NCI-H1105 (cell line): ENCODE measurements at places on chromosomes 16 and 17.

DNA sequence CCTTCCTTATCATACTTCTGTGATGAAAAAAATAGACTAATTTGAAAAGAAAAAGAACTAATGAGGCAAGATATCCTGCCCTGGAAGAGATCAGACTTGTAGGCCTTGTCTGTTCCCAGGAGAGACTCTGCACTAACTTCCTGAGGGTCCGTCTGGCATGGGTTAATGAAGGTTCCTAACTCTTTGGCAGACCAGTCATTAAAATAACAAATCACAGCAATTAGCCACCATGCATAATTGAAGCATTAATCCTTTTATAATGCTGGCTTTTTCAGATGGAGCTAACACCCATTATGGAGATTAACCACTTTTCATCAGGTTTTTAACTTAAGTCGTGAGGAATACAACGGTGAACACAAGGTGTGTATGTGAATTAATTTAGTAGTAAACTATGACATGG is 10.4 kb upstream of the KRT10 start:
- no peak for DNase-seq

DNA sequence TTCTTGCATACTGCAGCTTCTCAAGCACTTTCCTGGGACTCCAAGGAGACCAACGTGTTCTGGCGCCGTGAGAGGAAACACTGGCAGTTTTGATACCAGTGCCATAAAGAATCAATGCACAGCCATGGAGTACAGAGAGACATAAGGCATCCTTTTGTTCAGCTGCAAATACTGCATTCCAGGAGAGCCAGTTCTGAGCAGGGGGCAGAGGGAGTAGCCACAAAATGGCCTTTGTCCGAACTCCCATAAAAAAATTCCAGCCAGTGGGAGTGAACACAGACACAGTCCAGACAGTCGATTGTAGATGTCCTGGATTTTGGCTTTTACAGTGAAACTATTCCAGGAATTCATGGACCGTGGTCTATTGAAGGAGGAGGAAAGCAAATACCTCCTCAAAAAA is 36.2 kb upstream of the TEKT3 start:
- DNase-seq = no peak

- no peak for DNase-seq
Measured at GRCh38 chr17:14381606-14382005, 80.7 kb downstream of the HS3ST3B1 start.

DNA sequence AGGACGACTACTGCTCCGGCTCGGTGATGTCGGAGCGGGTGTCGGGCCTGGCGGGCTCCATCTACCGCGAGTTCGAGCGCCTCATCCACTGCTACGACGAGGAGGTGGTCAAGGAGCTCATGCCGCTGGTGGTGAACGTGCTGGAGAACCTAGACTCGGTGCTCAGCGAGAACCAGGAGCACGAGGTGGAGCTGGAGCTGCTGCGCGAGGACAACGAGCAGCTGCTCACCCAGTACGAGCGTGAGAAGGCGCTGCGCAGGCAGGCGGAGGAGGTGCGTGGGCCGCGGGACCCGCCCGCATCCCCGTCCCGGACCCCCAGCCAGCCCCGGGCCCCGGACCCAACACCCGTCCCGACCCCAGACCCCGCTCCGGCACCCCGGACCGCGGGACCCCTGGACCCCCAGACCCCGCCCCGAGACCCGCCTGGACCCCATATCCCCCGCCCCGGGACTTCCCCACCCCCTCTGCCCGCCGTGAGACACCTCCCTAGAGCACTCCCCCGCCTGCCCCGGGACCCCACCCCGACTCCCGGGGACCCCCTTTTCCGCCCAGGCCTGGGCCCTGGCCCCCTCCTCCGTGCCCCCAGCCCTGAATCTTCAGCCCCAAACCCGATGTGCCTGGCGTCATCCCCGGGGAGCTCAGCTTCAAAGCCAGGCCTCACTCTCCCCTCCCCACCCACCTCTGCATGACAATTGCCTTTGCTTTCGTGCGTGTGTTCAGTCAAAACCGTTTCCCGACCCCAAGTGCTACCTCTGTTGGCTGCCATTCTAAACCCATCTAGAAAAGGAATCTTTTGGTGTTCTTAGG is 594 bp downstream of the MAPK8IP3 start:
- no peak for DNase-seq

DNA sequence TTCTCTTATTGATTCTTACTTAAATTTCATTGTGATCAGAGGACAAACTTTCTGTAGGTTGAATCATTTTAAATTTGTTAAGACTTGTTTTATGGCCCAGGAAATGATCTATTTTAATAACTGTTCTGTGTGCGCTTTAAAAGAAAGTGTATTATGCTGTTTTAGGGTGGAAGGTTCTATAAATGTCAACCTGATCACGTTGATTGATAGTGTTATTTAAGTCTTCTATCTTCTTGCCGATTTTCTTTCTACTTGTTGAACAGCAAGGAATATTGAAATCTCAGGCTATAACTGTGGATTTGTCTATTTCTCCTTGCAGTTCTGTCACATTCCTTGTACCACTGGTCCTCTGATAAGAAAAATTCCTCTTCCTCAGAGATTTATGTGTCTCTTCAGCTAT is 112.7 kb downstream of the TANC2 start:
- no peak for DNase-seq

GRCh38 chr17:80265205-80266068 is 4.8 kb downstream of the RNF213 start:
- no peak for DNase-seq

GRCh38 chr16:62201911-62202310 is 165.7 kb upstream of the CDH8 start:
- no peak for DNase-seq
